Stimulated activated CD4-positive, alpha-beta T cell treated with anti-CD3 and anti-CD28 coated beads, TNF-alpha, amount 100 ng/mL, for 24 hours (primary cell): ENCODE measurements at places on chromosomes 12 and 14.
A peak's percentile ranks its signal among the peaks of the same experiment; 100 is the strongest.

- no peak for DNase-seq
Observed at GRCh38 chr12:51601241-51601640, 10.2 kb downstream of the SCN8A start.

GRCh38 chr12:95802482-95803270, 12.1 kb upstream of the NTN4 start:
- no peak for DNase-seq

DNA sequence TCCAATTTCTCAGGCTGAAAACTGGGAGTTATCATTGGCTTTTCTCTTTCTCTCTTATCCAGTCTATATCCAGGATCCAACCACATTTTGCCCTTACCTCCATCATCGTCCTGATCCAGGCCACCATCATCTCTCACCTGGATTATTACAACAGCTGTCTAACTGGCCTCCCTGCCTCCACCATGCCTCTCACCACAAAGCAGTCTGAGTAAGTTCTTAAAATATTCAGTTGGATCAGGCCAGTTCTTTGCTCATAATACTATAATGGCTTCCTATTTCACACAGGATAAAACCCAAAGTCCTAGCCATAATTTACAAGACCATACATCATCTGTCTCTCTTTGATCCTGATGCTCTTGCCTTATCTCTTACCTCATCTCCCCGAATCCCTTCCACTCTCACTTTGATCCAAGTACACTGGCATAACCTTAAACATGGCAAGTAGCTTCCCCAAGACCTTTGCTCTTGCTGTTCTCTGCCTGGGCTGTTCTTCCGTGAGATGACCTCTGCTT, 133.4 kb upstream of the RAP1B start:
- DNase-seq: no peak

DNA sequence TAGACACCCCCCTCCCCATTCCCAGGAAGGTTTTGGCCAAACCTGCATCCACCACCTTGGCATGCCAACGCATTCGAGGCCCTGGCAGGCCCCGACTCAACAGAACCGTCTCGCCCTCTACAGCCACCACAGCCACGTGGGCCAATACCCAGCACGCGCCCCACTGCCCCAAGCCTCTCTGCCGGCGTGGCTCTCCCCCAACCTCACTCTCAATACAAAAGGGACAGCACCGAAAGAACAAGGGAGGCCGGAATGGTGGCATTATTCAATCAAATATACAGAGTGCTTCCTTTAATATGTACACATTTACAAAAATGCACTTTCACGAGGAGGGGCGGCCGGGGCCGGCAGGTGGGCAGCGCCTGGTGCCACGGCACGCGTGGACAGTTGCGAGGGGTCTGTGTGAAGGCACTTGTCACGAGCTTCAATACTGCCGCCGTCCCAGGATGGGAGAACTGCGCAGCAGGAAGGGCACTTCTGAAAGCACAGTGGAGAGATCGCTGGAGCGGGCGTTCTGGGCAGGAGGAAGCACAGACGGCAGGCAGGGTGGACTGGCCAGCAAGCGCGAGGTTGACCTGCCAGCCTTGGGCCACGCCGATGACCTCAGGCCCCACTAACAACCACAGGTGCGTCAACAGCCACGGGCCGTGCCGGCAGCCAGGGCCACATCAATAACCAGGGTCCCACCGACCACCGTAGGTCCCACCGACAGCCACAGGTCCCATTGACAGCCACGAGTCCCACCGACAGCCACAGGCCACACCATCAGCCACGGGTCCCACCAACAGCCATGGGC, 26.9 kb downstream of the JAG2 start:
- DNase-seq: no peak

- no peak for DNase-seq
Observed at GRCh38 chr12:2902272-2902880, 11.7 kb downstream of the TULP3 start.

GRCh38 chr12:42213023-42213422, 25.0 kb downstream of the YAF2 start:
- no peak for DNase-seq

- no peak for DNase-seq
Observed at GRCh38 chr12:102735104-102735503, 181.9 kb downstream of the PAH start.

DNA sequence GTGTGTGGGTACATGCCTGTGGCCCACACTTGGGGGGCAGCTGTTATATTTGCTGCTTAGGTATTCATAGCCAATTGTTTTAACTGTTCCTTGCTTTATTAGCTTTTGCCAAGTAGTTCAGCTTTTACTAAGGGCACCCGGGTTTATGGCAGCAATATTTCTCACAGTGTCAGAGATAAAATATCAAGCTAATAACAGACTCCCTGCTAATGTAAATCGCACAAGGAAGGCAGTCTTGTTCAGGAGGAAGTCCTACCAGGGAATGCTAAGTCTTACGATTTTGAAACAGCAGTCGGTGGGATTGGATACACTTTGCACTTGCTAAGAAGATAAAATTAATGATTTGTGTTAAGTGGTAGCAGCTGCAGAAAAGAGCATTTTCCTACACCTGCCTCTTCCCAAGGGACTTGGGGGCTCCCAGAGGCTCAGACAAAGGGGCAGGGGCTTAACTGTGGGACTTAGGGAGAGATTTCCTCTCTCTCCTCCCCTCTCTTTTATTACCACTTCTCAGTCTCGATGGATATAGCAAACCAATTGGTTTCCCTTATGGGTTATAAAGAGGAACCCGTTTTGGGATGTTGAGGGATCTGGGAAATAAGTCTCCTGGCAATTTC, 175.1 kb downstream of the NRXN3 start:
- no peak for DNase-seq

GRCh38 chr12:92369636-92370035, 224.0 kb upstream of the BTG1 start:
- DNase-seq: no peak

DNA sequence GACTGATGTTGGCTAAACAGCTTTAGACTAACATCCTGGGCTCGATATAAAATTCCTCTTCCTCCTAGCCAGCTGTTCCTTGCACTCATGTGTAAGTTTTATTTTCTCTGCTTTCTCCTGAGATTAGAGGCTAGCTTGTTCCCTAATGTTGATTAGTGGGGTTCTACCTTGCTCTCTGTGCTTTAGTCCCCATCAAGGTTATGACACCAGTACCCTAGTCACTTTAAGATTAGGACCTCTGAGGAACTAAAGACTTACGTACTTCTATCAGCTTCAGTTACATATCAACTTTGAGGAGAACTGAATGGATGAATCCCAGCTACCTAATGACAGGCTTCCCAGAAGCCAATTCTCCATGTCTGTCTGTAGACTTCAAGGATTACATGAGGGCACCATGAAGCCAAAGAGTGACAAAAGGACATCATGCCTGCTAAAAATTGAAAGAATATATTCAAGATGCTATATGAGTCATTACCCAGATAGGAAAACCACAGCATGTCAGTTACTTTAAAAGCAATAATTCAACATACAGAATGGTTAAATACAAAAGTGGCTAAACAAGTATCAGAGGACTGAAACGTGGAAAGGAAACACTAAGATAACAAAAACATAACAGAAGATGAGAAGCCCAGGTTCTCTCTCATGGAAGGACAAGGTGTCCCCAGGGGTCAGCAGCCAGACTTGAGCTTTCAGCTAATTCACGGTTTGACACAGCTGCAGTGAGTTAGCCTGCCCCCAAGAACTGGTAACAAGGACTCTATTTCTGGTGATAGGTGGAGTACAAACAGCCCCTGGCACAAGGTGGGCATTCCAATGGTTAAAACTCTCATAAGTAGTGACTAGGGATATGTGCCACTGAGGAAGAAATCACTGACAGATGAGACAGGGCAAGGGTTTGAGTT, 20.4 kb downstream of the ADAM20 start:
- no peak for DNase-seq

DNA sequence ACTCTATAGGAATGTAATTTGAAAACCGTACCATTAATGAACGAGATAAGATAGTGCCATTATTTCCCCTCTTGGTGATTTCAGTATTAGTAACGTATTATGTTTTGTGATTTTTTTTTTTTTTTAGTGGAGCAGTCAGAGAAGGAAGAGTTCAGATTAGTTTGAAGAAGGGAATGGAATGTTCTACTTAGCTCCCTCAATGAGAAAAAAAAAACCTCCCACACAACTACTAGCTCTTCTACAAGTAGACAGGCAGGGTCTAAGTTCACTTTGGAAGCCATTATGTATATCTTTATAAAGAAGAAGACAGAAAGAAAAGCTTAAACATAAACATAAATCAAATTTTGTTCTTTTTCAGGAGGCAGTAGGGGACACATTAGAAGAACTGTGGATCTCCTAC, 27.3 kb downstream of the PNMA1 start:
- no peak for DNase-seq

DNA sequence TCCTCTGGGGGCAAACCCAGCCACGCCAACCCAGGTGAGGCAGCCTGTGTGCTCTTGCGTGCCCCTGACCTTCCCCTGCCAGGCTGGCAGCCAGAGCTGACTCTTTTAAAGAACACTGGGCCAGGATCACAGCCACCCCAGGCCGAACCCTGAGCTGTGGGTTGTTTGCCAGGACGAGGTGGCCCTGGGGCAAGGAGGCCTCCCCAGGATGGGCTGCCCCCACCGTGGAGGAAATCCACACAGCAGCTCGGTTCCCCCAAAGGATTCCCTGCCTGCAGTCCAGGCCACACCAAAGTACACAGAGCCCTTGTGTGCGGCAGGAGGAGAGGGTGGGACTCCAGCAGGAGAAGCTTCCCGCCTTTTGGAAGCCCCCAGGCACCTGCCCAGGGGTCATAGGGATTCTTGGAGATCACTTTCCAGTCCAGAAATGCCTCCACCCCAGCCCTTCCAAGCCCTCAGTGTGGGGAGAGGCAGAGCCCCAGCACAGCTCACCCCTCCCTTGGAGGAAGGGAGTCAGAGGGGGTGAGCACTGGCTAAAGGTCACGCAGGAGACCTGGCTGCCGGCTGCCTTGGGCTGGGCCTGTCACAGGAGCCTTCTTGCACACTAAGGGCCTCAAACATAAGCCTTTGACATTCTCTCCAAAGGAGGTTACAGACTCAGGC, 115.6 kb downstream of the CALM1 start:
- no peak for DNase-seq

DNA sequence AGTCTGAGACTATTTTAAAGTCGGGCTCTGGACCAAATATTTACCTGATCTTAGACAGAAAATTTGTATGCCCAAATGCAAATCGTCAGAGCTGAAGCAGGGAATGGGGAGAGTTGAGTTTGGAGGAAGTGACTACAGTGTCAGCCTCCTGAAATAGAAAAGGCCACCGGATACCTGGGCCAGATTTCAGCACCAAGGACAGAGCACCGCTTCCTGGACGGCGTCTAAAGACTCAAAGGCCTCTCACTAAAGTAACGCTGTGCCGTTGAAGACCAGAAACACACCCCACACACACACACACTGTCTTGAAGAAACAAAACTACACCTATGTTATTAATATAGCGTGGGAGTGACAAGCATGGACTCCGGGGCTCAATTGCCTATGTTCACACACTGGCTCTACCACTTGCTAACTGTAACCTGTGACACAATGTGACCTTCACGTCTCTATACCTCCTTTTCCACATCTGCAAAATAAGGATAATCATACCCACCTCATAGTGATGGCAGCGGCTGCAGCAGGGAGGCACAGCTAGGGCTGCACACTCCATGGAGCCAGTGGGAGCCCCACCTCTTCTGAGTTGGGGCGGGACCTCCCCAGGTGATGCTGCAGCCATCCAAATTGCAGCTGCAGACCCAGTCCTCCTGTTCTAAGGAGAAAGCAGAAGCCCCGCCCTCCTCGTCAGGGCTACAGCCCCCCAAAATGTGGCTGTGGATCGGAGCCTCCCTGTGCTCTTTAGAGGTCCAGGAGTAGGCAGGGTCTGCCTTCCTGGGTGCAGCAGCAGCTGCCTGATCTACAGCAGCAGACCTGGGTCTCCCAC, 35.6 kb downstream of the KRT76 start:
- DNase-seq: peak; percentile 26

DNA sequence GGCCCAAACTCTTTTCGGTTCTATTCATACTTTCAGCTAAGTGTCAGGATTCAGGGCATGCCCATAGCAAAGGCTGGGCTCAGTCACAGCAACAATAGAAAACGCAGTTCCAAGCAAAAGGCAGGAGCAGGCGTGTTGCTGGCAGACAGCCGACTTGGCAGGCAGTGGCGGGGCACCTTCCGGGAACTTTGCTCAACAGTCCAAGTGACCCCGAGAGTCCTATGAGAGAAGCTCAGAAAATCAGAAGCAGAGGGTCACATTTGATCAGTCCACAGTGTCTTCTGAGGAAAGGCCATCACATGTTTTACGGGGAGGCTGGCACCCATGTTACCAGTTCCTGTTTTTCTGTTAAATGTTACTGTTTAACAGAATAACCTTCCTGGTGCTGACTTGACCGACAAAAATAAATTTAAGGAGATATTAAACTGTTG, 115.0 kb downstream of the DACT1 start:
- DNase-seq: no peak

DNA sequence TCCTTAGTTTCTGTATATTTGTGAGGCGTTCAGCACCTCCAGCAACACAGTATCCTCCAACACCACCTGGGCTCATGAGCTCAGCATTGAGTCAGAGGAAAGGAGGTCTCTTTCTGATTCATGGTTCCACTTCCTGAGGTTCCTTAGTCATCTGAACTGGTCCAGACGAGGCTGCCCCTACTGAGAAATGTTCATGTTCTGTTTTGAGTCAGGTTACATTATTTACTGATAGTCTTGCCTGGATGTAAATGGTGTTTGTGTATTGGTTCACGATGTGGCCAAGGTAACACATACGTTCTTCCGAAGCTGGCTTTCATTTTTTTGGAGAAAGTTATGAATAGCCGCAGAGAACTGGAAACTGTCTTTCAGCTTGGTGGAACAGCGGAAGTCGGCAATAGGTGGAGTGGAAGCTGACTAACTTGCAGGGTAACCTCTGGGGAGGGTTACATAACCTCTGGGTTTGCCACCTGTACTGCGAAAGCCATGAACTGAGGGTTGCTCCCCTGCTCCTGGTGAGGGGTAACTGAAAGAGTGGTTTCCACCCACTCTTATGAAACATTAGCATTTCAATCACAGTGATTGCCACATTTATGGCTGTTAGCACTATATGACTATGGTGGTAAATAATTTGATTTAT, 42.2 kb upstream of the MANSC4 start:
- peak; percentile 57 for DNase-seq

DNA sequence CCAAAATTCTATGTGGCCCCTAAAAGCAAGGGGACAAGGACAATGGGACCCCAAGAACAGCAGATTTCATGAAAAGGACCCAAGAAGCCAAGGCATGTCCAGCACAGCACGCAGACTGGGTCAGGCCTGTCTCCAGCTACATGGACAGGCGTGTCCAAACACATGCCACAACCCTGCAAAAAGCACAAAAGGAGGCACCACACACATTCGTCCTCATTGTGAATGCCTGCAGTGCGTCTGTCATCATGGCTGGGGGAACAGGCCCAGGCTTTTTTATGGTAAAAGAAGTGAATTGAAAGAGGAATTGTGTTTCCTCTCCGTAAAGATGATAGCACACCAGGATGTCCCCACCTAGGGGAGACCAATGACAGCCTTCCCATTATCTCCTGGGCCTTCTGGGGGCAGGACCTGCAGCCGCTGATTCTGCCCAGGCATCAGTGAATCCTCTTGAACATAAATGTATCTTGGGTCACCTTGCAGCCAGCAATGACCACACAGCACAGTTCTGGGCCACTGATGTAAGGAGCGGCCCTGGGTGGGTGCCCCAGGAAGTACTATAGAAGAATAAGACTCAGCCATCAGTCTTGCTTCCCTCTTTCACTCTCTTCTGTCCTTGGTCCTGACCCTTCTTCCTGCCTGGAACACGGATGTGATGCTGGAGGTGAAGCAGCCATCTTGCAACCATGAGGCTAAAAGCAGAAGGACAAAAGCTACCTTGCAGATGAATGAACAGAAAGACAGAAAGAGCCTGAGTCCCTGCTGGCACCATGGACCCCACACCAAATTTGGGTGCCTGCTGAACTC, 29.8 kb upstream of the C14orf180 start:
- no peak for DNase-seq
